NCI-H82 (cell line): ENCODE measurements at places on chromosomes 13 and 19.

DNA sequence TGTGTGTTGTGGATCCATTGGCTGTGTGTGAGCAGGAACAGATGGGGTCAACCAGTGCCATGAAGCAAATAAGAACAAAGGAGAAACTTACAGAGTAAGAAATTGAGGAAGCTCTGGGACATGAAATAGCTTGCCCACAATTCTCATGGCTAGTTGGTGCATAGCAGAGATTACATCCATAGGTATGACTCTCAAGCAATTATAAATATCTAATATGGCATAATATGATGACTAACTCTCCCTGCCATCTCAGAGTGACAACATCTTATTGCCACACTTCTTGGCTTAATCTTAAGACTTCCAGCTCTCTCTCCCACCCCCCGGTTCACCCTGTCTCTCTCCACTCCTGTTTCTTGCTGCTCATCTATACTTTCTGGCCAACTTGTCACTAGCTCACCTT is 53.3 kb downstream of the OXGR1 start:
- no peak for DNase-seq

DNA sequence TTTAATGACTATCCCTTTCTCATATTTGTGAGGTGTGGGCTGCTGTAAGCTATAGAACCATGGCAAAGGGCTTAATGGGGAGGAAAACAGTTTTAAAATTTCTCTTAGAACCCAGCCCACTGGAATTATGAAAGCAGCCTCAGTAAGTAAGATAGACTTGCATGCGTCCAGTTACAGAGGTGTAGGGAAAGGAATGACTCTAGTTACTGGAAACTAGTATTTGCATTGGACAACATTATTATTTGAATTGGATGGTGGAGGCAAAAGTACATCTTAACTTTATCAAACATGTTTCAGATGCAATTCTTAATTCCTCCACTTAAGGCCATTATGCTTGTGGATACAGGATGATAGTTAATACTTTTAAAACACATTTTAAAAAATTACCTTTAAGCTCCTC is 292.9 kb downstream of the SPRY2 start:
- no peak for DNase-seq

GRCh38 chr13:80649274-80649673 is 308.3 kb upstream of the SPRY2 start:
- no peak for DNase-seq

DNA sequence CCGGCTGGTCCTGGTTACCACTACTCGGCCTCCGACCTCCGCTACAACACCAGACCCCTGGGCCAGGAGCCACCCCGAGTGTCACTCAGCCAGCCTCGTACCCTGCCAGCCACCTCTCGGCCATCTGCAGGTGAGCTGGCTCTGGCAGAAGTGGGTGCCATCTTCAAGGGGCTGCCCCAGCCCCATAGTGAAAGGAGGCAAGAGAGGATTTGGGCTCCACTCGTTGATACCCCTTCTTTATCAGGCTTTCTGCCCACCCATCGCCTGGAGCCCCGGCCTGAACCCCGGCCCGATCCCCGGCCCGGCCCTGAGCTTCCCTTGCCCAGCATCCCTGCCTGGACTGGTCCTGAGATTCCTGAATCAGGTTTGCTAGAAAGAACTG is 7.1 kb downstream of the LTBP4 start:
- no peak for DNase-seq

GRCh38 chr13:99191900-99192399 is 8.7 kb upstream of the UBAC2 start:
- DNase-seq: peak; percentile 87
